ENCODE measurements at places on chromosomes 16 and 17. TPM values are rescaled to one million over a fixed set of nuclear protein-coding genes. Genes with fewer than 3 reads are reported as not detected.

RND2 gene
- total RNA-seq, result 1.2 TPM

- DNase-seq, result no peak
Observed at GRCh38 chr16:85211271-85211801, 99.1 kb upstream of the CIBAR2 start.

TMEM92 gene
- total RNA-seq, result not detected

CACNG1 gene
- total RNA-seq, result not detected

CDRT15L2 gene
- not detected for total RNA-seq

DNA sequence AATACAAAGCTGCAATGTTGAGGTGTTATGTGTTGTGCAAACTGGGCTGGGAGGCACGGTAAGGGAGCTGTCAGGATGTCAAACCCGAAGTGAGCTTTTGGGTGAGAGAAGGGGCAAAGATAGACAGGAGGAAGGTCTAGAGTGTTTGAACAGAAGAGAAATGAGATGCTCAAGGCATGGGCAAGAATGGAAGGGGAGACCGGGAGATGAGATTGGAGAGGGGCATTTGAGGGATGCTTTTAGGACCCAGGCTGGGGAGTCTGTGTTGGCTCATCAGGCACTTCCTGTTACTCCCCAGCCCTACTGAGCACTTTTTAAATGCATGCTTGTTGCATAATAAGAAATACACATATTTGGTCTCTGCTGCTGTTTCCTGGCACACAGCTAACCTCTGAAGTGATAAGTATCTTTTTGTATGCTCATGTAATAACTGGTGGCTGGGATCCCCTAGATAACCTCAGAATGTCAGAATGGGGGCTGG is 13.7 kb downstream of the UNC45B start:
- DNase-seq, result no peak

AIPL1 gene
- total RNA-seq, result not detected

- peak; percentile 64 for DNase-seq
Observed at GRCh38 chr17:8056232-8056975, 17.5 kb downstream of the ALOX15B start.

GRCh38 chr17:80154166-80154565 is 7.2 kb upstream of the EIF4A3 start:
- DNase-seq, result no peak

ST6GALNAC1 gene
- not detected for total RNA-seq

GUCY2D gene
- not detected for total RNA-seq

GRCh38 chr16:55569025-55569424 is 2.5 kb downstream of the CAPNS2 start:
- DNase-seq, result no peak

GRCh38 chr17:15944759-15945526 is at the start of gene ADORA2B:
TSS of gene ADORA2B (plus strand) at chr17:15945130. CDS start at chr17:15945249, 119 bp downstream.
- peak; percentile 38 for DNase-seq

- no peak for DNase-seq
Observed at GRCh38 chr17:12406623-12407215, 259.0 kb upstream of the MYOCD start.

COPRS gene
- total RNA-seq, result 17.1 TPM

DNA sequence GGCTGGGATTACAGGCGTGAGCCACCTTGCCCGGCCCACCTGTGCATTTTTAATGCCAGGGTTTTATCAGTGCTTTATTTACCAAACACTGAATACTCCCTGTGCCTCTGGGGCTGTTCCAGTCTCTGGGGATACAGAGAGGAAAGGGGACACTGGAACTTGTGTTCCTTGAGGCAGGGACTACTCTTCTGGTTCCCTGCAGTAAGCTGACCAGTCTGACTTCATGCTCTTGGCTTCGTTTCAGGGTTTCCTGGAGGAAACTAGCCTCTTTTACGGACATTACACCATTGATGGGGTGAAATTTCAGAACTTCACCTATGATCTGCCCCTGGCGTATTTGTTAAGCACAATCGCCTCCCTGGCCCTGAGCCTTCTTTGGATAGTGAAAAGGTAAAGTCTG is 37.4 kb upstream of the COQ7 start:
- DNase-seq, result no peak

- no peak for DNase-seq
Observed at GRCh38 chr16:84875846-84876245, 56.1 kb downstream of the CRISPLD2 start.

RUNDC3A gene
- total RNA-seq, result not detected

UMOD gene
- not detected for total RNA-seq

ADGRG1 gene
- 0.20 TPM for total RNA-seq

TEX14 gene
- 0.53 TPM for total RNA-seq

DNA sequence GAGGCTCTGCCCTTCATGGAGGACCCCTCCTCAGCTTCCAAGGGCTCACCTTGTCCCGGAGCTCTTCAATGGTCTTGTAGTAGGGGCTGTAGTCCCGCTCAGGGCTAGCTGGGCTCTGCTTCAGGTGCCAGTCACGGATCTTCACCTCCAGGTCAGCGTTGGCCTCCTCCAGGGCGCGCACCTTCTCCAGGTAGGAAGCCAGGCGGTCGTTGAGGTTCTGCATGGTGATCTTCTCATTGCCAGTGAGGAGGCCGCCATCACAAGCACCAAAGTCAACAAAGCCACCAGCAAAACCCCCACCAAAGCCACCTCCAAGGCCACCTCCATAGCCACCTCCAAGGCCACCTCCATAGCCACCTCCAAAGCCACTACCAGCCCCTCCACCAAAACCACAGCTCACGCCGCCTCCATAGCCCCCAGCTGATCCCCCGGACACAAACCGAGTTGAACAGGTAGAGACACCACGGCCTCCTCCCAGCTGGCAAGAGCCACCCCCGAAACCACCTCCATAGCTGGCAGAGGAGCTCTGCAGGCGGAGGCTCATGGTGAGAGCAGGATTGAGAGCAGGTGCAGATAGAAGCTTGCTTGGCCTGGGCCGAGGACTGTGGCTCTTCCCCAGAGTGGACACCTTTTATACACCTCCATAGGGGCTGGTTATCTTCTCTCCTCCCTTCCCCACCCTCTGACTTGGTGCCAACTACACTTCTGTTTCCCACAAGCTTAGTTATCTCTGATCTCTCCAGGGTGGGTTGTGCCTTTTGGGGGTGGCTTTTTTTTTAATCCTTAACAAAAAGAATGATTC is at the start of gene KRT13:
TSS of gene KRT13 (minus strand) at position 606 of the 802 bp plus-strand sequence. CDS start at position 544, 62 bp downstream.
- DNase-seq, result no peak

KRT12 gene
- not detected for total RNA-seq

CARHSP1 gene
- 63.1 TPM for total RNA-seq

GRCh38 chr17:77451245-77451893 is 310.6 kb downstream of the SEC14L1 start:
- DNase-seq, result peak; percentile 70

GRCh38 chr17:6248061-6248460 is 177.9 kb downstream of the WSCD1 start:
- DNase-seq, result no peak

CMTM1 gene
- 5.9 TPM for total RNA-seq

- peak; percentile 54 for DNase-seq
Observed at GRCh38 chr16:180101-180675, at the start of gene HBQ1. TSS of gene HBQ1 (plus strand) at chr16:180459. CDS start at chr16:180487, 28 bp downstream.

- peak; percentile 91 for DNase-seq
Observed at GRCh38 chr17:740240-741017, 8.0 kb downstream of the TLCD3A start.

- DNase-seq, result peak; percentile 62
Observed at GRCh38 chr17:50931144-50931908, 65.2 kb upstream of the TOB1 start.

DNA sequence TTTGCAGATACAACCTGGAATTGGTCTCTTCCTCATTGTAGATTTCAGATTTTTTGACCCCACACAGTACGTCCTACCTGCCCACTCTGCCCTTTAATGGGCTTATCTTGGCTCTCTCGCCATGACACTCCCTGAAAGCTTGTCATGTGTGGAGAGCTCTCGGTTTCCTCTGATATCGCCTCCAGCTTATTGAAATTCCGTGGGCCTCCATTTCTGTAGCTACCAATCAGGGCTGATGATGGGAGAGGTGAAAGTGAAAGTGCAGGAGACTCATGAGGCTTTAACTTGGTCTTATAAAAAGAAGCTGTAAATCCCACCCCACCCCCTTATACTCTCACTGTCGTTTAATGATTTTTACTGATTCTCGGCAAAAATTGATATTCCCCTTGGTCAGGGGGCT is 17.7 kb downstream of the HOXB1 start:
- no peak for DNase-seq

DNA sequence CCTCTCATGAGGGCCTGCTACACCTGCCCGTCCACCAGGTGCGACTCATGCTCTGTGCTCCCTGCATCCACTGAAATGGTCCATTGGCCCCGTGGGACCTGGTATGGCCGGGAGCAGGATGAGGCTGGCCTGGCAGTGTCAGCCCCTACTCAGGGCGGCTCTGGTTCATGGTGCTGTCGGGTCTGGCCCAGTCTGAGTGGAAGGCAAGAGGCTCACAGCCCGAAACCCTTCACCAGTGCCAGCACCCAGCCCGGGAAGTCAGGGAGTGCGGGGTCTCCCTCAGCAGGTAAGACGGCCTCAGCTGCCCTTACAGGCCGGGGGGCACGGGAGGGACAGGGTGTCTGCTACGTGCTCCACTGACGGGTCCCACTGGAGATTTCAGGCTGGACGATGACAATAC is 40.5 kb upstream of the RASD1 start:
- DNase-seq, result no peak

GRCh38 chr17:82317394-82318168 is at the start of gene CD7:
TSS of gene CD7 (minus strand) at chr17:82317608. CDS start at chr17:82317495, 113 bp downstream.
- no peak for DNase-seq

Data from B cell (primary cell).